ENCODE measurements at places on chromosomes 1 and 21. TPM values are rescaled to one million over a fixed set of nuclear protein-coding genes. Genes with fewer than 3 reads are reported as not detected.

GRCh38 chr1:70117046-70117445 is 88.3 kb downstream of the LRRC40 start:
- no peak for DNase-seq

GRCh38 chr1:50985094-50985493 is 15.0 kb downstream of the CDKN2C start:
- no peak for DNase-seq

DNA sequence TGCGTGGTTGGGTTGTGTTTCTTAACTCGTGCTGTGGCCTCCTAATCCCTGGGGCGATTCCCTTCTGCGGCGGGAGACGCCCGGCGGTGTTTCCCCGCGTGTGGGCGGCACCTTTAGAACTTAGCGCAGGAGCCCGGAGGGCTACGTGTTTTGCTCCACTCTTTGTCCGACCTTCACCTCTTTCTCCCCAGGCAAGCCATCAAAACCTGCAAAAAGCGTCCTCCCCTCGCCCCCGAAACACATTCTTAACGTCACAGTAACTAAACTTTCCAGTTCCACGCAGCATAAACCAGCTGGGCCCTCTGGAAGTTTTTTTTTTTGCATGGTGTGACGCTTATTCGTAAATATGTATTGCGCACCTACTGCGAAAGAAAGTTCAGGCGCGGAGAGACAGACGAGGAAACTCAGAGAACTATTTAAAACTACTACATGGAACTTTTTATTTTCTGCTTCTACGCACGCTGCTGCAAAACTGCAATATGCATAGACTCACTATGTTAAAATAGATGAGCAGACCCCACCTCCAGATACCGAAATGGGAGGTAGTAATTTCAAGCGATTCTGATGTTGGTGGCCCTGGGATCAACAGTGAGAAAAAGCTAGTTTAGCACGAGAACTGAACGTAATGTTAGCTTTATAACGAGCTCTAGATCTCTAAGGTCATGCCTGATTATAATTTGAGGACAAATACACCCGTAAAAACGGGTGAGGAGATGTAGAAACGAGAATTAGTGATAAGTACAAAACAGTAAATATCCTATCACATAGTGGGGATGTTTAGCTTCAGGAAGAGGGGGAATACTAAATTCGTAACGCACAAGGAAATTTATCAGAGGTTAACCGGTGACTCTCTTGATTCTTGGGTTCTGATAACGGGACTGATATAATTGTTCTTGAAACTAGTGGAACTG is 920 bp downstream of the MTR start:
- DNase-seq = no peak

- no peak for DNase-seq
Observed at GRCh38 chr1:19814244-19814661, 830 bp downstream of the RNF186 start.

- DNase-seq = no peak
Observed at GRCh38 chr1:81912383-81912782, 111.6 kb downstream of the ADGRL2 start.

Gene GPR37L1
- 0.10 TPM for total RNA-seq

Gene CA14
- total RNA-seq = 1.4 TPM

DNA sequence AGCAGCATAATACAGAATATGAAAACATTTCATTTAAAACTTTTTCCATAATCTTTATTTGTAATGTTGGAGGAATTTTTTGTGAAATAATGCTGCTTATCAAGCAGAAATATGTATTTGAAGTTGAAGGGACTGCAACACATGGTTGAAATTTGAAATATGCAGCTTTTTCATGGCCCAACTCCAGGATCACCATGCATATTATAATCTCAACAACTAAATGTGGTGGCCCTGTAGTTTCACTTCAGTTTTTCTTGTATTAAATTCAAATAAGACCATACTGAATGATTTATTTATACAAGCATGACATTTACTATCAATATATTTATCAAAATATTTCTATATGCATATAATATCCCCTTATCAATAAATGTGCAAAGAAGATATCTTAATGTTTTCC is 157.7 kb upstream of the LHX8 start:
- no peak for DNase-seq

DNA sequence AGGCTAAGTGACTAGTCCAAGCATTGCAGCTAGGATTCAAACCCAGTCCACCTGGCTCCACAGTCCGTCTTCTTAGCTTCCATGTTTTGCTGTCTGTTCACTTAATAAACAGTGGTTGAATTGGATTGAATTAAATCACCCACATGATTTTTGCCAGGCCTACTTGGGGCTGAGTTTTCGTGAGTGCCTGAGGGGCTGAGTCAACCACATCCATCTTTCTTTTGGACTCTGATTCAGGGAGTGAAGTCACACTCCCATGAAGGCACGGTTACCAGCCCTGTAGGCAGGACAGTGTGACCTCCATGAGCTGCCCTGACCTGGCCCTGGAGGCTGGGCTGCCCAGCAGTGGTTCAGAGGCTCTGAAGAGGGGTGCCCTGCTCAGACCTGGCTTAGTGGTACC is 123.7 kb downstream of the ACTL8 start:
- no peak for DNase-seq

DNA sequence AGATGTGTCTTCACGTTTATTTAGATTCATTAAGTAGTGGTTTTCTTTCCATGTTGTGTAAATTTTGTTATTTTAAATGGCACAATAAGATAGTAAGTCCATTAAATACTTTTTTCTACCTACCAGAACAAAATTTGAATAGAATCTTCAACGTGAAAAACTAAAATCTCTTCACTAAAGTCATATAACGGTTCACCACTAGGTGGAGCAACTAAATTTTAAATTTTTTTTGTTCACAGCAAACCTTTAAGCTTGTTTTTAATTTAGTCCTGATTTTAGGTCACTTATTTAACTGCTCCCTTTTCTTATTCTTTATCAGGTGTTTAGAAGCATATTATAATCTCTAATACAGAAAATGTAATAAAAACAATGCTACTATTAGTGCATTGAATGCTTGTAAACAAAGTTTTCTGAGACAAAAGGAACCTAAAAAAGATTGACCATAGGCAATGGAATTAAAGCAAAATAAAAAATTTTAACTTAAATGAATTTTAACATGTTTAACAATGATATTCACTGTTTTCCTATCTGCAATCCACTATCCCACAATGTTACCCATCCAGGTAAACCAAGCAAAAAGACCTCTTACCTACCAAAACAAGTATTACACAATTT is 28.3 kb upstream of the PKN2 start:
- no peak for DNase-seq

Gene IFNGR2
- 59.0 TPM for total RNA-seq

GRCh38 chr1:119079881-119080280 is 60.6 kb downstream of the WARS2 start:
- DNase-seq = no peak

- DNase-seq = no peak
Observed at GRCh38 chr1:65729259-65729658, 63.4 kb upstream of the PDE4B start.

DNA sequence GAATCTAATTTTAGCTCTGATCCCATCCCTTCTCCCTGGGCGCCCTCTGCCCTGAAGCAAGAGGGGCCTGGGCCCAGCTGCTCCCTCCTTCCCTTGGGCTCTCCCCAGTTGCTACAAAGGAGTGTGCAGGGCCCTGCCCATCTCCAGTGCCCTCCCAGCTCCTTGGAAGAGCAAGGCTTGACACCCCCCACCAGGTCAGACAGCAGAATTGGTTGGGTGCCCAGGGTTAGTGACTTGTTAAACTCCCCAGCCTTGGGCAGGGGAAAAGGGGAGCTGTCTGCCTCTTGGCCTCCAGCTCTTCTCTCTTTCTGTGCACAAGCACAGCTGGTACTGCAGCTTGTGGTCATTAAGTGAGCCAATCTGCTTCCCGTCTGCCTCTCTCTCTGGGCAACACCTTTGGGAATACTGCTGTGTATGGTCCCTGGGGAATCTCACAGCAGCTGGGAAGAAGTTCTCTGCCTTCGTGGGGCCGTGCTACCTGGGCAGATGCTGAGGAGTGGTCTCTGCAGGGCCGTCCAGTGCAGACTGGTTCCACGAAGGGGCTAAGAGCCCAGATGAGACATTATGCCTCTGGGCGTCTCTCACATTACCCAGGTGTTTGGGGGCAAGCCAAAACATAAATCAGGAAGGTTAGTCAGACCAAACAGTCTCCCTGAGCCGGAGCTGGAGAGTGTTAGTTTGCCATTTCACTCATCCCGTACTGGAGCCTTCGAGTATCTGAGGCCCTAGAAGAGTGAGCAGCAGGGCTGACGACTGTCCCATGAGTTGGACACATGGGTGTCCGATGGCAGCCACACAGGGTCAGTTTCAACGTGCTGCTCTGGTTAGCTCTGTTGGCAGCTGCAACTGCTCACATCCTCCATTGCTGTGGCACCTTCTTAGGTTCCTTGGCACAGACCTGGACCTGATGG is 37.3 kb downstream of the TMEM53 start:
- DNase-seq = no peak

Gene CFHR1
- 2.3 TPM for total RNA-seq

GRCh38 chr21:40792691-40793456 is 54.1 kb downstream of the DSCAM start:
- no peak for DNase-seq

GRCh38 chr1:8065369-8065768 is 39.3 kb upstream of the ERRFI1 start:
- no peak for DNase-seq

DNA sequence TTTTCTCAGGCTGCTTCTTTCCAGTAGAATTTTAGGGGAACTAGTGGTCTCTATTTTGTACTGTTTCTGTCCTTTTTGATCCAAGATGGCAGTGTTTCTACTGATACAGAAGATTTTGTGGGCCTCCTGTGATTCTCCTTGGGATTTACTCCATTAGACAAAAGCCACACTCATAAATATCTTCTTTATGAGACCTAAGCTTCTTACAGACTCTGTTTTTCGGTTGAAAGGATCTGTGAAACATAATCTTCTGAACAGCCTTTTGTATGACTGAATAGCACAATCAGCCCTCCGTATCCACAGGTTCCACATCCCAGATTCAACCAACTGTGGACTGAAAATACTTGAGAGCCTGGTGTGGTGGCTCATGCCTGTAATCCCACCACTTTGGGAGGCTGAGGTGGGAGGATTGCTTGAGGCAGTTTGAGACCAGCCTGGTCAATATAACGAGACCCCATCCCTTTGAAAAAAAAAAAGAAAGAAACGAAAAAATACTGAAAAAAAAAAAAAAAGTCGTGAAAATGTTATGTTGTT is 10.8 kb upstream of the PSMD4 start:
- DNase-seq = no peak

- DNase-seq = no peak
Observed at GRCh38 chr1:58104960-58105359, 441.6 kb downstream of the OMA1 start.

GRCh38 chr1:27968692-27969091 is 8.9 kb downstream of the XKR8 start:
- DNase-seq = no peak

Gene BRDT
- total RNA-seq = not detected

Gene OR2L3
- total RNA-seq = not detected

- DNase-seq = no peak
Observed at GRCh38 chr1:200415227-200415626, 5.4 kb upstream of the ZNF281 start.

DNA sequence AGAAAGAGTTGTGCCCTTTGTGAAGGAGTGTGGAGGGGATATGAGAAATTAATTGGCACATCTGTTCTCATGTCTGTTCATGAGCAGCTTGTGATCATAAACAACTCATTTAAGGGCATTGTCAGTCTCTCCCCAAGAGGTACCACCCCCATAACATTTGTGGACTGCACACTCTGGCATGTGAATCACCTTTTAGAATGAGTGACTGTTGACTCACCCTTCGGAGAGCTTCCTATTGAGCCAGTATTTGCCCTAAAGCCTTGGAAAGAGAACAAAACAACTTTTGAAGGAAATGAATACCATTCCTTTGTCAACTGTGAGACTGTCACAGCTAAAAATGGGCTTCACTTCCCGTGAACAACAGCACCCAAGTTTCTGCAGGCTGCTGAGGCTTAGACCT is 27.5 kb upstream of the MYSM1 start:
- no peak for DNase-seq

Gene CA6
- total RNA-seq = not detected

DNA sequence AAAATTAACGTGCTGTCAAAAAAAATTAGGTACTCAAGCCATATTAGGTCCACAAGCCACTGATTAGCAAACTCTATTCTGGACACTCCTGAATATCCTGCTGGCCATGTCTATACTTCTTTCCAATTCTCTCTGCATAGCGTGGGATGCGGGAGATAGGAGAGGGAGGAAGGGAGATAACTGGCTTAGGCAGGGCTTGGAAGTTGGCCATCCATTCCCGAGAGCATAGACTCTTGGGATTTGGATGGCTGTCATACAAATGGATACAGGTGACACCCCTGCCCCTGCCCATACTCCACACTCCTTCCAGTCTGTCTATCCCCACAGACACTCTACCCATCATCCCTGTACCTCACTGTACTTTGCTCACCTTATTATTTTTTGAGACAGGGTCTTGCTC is 2.3 kb upstream of the PRELP start:
- DNase-seq = no peak

DNA sequence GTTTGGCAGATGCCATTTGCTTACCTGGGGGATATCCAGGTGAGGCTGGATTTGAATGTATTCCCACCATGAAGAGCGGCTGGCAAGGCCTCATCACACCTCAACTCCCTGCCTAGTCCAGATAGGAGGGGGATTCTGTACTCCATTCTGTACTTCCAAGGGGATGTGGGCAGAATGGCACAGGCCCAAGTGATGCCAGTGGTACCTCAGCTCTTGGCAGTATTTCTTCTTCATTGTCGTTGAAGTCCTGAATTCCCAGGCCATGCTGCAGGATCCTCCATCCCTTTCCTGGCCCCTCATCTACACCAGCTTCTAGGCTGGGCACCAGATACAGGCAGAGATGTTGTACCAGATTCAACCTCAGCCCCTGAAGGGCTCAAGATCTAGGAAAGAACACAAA is 47.9 kb downstream of the KLHDC7A start:
- no peak for DNase-seq

Gene PTPRF
- 405 TPM for total RNA-seq

DNA sequence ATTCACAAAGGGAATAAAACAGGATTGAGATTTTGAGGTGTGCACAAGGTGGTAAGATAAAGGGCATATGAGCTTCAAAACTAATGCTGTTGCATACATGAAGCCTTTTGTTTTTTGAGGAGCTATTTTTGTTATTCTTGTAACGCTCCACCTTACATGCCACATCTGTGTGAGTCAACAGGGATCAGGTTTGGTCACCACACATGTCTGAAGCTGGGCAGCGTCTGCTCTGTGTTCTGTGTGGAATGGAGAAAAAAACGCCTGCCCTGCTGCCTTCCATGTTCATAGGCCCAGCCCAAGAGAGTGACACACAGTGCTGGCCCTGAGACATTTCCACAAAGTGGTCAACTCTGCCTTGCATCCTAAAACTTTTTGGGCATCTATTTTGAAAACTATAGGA is 67.7 kb downstream of the MPZL1 start:
- no peak for DNase-seq

- DNase-seq = no peak
Observed at GRCh38 chr1:169610858-169611257, 19.1 kb downstream of the SELP start.

Data from ureter (tissue), 1 donor.